ENCODE measurements at places on chromosomes 1 and 21.

GRCh38 chr1:201376464-201377374 is 761 bp downstream of the TNNT2 start:
- DNase-seq, result peak; percentile 58

- DNase-seq, result no peak
Observed at GRCh38 chr21:31011412-31011811, 26.9 kb downstream of the KRTAP19-8 start.

GRCh38 chr1:93723110-93723509 is 41.5 kb upstream of the BCAR3 start:
- no peak for DNase-seq

DNA sequence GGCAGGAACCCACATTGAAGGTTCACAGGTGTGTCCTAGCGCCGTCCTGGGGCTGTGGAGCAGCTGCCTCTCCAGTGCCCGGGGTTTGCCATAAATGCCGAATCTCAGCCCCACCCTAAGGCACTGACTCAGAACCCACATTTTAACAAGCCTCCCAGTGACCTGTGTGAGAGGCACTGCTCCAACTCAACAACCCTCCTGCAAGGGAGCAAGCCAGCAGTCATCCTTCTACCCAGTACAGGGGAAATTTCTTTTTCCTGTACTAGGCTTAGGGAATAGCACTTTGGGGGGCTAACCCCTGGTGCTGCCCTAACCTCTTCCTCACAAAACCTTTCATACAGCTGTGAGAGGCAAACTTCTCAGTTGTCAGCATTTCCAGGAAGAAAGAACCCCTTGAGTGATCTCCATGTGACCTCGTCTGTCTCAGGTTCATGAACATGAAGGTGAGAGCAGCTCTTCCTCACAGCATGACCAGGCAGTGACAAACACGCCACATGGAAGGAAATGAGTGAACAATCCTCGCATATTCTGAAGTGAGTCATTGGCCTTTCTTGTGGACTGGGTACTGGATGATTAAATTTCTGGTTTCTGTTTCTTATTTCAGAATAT is 11.4 kb upstream of the BCAR3 start:
- no peak for DNase-seq

DNA sequence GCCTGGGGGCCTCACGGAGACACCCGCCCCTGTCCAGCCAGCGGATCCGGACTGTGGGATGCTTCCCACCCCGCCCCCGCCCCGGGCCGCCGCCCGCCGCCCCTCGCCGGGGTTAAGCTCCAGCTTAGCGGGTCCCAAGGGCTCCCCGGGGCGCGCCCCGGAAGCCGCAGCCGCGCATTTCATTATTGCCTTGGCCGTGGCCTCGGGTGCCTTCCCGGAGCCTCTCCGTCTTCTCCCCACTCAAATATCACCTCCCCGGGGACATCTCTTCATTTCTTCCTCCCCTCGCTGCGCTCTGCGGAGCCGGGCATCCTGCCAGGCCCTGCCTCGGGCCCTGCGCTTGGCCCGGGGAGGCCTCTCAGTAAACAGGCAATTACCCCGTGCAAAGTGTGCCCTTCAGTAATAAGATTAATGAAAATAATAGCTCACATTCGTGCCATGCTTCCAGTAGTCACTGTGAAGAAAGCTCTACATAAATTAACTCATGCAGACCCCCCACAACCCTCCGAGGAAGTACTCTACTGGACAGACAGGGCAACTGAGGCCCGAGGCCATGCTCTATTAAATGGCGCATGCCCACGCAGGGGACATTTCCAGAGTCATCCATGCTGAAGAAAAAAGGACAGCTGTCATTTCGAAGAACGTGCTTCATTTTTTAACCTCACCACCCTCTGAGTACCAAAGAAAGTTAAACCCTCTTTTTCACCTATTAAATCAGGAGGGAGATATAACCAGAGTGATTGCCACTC is 49.9 kb upstream of the LAPTM5 start:
- peak; percentile 72 for DNase-seq

DNA sequence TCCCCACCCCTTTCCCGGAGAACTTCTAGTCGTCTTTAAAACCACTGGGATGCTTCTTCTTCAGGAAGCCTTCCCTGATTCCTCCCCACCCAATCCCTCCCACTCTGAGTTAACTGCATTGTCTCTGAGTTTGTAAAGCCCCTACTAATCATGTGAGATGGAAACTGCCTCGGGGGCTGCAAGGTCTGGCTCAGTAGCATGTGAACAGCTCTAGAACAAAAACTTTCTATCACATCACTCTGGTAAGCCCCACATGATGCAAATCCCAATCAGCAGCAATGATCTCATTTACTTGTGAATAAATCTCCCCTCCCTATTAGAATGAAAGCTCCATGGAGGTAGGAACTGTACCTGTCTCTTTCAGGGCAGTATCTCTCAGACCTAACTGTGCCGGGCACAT is 141.0 kb upstream of the JUN start:
- DNase-seq, result no peak

- DNase-seq, result no peak
Observed at GRCh38 chr1:207025146-207025880, 7.2 kb downstream of the C1orf116 start.

DNA sequence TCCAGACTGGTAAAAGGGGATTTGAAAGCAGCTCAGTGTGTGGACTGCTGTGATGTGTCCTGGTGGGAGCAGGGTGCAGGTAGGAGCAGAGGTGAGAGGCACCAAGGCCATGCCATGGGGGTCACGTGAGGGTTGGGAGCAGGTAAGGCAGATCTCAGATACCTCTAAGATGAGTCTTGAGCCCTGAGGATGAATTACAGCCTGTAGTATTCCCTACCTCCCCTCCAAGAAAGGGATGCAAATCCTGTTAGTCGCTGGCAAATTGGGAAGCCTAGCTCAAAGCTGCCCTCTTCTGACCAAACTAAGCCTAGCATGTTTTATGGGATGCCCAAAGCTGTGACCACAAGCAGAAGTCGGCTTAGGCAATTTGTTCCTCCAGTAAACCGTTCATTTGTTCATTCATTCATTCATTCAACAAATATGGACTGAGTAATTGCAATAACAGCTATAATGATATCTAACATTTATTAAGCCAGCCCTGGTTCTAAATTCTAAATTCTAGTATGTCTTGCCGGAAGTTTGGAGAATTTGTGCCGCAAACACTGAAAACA is 3.9 kb upstream of the NUAK2 start:
- peak; percentile 72 for DNase-seq

DNA sequence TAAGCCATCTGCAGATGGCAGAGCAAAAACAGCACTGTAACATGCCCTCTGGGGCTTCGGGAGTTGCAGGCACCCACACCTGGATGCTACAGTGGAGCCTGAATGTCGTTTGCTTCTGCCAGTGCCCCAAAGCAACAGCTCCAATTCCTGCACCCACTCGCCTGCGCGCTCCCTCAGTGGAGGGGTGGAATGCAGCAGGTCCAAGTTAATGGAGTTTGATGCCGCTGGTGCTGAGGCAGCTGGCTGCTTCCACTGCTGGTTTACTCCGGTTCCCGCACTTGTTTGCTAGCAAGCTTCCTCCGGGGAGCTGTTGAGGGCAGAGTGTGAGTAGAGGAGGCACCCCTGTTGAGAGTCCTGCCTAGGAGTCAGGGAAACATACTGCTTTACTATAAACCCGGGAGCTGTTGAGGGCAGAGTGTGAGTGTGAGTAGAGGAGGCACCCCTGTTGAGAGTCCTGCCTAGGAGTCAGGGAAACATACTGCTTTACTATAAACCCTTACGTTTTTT is 584.0 kb upstream of the TMPRSS15 start:
- no peak for DNase-seq

- DNase-seq, result no peak
Observed at GRCh38 chr1:78211483-78212092, 165.8 kb downstream of the GIPC2 start.

GRCh38 chr21:42547906-42548365 is 34.3 kb downstream of the SLC37A1 start:
- no peak for DNase-seq

- DNase-seq, result no peak
Observed at GRCh38 chr1:228240411-228241240, 32.8 kb downstream of the OBSCN start.

- DNase-seq, result no peak
Observed at GRCh38 chr21:43817157-43818086, 28.0 kb downstream of the RRP1 start.

GRCh38 chr1:59151387-59151761 is 145.5 kb upstream of the FGGY start:
- DNase-seq, result no peak

DNA sequence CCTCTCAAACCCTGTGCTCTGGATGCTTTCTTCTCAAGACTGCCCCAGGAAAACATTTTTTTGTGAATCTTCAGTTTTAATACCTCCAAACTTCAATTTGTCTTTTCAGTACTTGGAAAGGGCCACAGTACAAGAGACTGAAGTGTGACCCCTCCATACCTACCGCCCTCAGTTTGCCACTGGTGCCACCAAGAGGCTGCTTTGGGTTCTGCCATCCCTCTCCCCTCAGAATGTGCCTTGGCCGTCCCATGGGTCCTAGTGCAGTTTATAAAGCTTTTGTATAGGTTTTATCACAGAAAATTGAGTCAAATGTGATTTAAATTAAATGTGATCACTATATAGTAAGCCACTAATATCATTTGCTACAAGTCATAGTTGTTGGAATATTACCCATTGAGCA is 60.8 kb upstream of the PGD start:
- DNase-seq, result peak; percentile 71

- DNase-seq, result no peak
Observed at GRCh38 chr1:237789619-237790018, 101.1 kb downstream of the ZP4 start.

DNA sequence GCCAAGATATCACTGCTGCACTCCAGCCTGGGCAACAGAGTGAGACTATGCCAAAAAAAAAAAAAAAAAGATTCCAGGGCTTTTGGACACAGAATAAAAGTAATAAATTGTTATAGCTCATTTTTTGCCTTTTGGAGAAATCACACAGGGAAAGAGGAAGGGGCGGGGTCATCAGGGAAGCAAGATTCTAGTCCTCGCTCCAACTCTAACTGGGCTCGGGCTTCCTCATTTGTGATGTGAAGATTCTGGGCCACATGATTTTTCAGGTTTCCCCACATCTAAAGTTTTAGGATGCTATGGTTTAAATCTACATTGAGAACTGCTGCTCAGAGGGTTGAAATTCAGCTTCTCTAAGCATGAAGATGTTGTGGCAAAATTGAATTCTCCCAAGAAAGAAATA is 179.3 kb upstream of the PLXNA2 start:
- no peak for DNase-seq

DNA sequence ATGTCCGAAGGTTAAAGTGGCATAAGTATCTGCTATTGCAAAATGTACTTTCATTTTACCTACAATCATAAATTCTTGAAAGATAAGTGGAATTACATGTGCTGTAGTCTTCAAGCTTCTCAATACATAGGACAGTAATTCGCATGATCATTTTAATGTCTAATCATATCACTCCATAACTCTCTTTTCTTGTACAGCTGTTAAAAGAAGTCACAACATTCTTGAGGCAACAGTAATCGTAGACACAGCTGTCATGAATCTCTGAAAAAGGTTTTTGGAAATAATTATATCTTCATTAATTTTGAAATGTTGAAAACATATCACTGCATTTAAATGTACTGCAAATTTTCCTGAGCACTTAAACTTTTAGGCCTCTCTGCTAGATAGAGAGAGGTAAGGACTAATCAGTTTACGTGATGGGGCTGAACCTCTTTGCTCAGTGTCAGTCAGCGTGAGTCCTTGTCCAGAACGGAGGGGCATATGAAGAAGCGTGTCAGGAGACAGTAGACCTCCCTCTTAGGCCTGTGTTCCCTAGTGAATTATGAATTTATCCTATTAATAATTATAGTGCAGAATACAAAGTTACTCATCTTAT is 133.4 kb downstream of the NEK7 start:
- DNase-seq, result no peak

- peak; percentile 30 for DNase-seq
Observed at GRCh38 chr1:1178794-1179331, 5.2 kb downstream of the TTLL10 start.

- no peak for DNase-seq
Observed at GRCh38 chr1:44040418-44040817, 9.2 kb upstream of the SLC6A9 start.

DNA sequence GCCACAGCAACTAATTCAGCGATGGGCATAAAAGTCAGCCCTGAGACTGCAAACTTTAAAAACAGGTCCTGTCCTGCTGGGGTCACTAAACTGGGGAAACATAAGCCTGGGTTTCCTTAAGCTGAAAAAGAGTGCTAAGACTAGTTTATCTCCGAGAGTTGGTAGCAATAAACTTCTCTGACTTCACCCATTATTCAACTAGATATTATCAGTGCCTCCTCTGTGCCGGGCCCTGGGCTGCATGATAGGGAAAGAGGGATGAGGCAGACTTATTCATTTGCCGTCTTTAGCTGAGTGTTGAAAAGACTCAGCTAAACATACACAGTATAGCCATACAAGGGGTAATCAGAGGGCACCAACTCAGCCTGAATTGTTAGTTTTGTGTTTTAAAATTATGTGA is 33.0 kb downstream of the AK2 start:
- DNase-seq, result no peak

- no peak for DNase-seq
Observed at GRCh38 chr1:244755673-244756072, 79.8 kb upstream of the COX20 start.

- no peak for DNase-seq
Observed at GRCh38 chr1:85225624-85226380, 25.0 kb upstream of the SYDE2 start.

DNA sequence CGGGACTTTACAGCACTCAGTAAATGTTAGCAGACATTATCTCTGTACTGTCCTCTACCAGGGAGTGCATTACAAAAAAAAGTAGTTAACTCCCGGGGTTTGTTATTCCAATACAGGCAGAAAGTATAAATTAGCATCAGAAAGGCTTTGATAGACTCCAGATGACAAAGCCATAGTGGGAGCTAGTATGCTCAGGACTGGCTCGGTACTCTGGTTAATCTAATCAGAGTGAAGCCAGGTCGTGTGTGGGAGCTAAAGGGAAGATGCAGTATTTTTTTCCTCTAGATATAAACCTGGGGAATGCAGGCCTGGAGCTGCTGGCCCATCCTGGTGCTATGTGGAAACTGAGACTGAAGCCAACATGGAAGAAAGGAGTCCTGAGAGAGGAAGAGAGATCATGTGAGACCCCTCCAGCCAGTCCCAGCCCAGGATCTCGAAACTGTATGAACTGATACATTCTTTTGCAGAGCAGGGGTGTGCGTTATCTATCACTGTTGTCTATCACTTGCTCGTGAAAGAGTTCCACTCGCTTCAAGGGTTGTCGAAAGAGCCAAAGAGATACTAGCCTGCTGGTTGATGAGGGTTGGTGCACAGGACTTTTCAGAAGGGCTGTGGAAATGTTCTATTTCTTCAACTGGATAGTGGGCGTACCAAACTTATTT is 125.8 kb downstream of the PLPP3 start:
- peak; percentile 64 for DNase-seq

GRCh38 chr1:15850471-15851001 is 3.0 kb downstream of the SPEN start:
- DNase-seq, result no peak

- DNase-seq, result no peak
Observed at GRCh38 chr21:38075833-38076587, 159.8 kb upstream of the KCNJ6 start.

- DNase-seq, result no peak
Observed at GRCh38 chr1:110506541-110506940, 12.4 kb downstream of the KCNA10 start.

Measured in SK-N-SH (cell line).